ENCODE measurements at places on chromosomes 4 and X.

DNA sequence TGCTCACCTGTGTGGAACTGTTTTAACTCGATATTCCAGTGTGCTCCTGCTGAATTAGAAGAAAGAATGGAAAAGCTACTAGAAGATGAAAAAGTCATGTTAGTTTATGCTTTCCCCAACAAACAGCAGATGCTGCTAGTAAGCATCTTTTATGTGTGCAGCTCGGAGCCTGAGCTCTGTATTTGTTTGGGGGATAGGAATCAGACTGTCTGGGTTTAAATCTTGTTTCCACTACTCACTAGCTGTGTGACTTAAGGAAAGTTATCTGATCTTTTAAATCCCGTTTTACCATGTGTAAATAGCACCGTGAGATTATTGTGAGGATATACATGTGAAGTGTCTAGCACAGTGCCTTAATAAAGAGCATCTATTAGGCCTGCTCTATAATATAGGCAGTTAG is 24.0 kb upstream of the SPARCL1 start:
- DNase-seq: no peak

GRCh38 chr4:24771241-24771640 is 24.1 kb upstream of the SOD3 start:
- DNase-seq: no peak

- no peak for DNase-seq
Measured at GRCh38 chr4:21722157-21722839, 226.3 kb downstream of the KCNIP4 start.

DNA sequence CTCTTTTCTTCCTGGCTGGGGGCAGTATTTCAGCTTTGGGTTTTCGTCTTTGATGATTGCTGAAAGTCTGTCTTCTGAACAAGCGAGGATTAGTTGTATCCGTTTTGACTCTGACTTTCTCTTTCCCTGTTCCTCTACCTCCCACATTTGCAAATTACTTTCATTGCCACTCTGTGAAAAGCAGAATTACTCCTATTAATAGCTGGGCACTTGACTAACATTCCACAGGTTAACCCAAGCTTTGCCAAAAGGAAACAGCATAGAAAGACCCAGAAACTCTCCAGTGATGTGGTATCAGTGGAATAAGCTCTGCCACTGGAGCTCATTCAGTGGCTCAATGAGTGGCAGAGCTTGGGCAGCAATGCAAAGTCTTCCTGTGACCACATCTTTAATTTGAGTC is 238.9 kb downstream of the PALLD start:
- DNase-seq: no peak

DNA sequence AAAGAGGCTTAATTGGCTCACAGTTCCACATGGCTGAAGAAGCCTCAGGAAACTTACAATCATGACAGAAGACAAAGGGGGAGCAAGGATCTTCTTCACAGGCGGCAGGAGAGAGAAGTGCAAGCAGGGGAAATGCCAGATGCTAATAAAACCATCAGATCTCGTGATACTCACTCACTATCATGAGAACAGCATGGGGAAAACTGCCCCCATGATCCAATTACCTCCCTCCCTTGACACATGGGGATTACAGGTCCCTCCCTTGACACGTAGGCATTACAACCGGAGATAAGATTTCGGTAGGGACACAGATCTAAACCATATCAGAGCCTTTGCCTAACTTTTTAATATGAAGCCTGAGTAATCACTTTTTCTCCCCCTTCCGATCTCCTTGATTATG is 43.7 kb upstream of the MAPK10 start:
- no peak for DNase-seq

GRCh38 chr4:69518102-69518501 is 22.4 kb upstream of the UGT2B4 start:
- DNase-seq: no peak

- peak; percentile 59 for DNase-seq
Measured at GRCh38 chr4:16250661-16251365, 24.5 kb upstream of the TAPT1 start.

DNA sequence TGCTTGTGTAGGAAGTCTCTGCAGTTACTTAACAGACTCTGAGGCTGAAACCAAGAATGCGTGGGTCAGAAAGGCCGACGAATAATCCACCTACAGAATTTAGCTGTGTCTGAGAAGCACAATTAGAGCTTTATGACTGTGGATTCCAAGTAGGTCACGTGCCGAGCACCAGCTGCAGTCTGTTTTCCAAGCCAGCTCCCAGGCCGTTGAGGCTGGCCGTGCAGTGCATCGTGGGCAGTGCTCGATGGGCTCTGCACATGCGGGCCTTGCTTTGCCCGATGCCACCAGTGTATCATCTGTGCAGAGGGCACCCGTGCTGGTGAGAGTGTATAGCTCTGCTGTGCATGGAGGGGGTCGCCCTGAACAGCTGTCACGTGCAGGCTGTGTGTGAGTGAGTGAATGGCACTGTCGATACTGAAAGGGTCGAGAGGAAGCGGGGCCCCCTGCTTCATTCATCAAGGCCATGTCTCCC is 67.5 kb upstream of the CLDN34 start:
- peak; percentile 76 for DNase-seq
